Foreskin keratinocyte (primary cell): ENCODE measurements at places on chromosomes 12 and 14.

DNA sequence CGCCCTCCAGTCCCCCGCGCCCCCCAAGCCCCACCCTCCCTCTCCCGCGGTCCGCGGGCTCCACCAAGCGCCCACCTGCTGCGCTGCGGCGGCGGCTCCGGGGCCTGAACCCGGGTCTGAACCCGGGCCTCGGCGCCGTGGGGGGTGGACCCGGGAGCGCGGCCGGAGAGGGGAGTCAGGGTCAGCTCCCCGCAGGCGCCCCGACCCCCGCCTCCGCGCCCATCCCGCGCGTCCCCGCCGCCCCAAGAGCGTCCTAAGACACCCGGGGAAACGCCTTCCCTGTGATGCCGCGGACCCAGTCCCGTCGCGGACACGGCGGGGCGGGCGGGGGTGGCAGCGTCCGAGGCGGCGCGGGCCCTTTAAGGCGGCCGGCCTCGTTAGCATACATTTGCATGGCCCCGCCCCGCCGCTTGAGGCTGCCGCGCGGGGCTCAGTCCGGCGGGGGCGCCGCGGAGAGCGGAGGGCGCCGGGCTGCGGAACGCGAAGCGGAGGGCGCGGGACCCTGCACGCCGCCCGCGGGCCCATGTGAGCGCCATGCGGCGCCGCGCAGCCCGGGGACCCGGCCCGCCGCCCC, at the start of gene MMP17:
MMP17 (plus strand) TSS at position 433 of the 574 bp plus-strand sequence; CDS start at position 535, 102 bp downstream.
- DNase-seq: no peak

- DNase-seq: no peak
Observed at GRCh38 chr12:113440336-113440735, 18.2 kb downstream of the SDSL start.

DNA sequence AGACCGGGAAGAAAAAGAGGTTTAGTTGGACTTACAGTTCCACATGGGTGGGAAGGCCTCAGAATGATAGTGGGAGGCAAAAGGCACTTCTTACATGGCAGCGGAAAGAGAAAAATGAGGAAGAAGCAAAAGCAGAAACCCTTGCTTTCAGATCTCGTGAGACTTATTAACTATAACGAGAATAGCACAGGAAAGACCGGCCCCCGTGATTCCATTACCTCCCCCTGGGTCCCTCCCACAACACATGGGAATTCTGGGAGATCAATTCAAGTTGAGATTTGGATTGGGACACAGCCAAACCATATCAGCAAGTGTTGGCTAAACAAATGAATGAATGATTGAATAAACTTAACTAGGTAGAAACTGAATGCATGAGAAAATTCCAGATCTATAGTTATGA, 85.3 kb upstream of the PARP11 start:
- DNase-seq: no peak

GRCh38 chr14:36520601-36521525, 831 bp upstream of the NKX2-1 start:
- no peak for DNase-seq

DNA sequence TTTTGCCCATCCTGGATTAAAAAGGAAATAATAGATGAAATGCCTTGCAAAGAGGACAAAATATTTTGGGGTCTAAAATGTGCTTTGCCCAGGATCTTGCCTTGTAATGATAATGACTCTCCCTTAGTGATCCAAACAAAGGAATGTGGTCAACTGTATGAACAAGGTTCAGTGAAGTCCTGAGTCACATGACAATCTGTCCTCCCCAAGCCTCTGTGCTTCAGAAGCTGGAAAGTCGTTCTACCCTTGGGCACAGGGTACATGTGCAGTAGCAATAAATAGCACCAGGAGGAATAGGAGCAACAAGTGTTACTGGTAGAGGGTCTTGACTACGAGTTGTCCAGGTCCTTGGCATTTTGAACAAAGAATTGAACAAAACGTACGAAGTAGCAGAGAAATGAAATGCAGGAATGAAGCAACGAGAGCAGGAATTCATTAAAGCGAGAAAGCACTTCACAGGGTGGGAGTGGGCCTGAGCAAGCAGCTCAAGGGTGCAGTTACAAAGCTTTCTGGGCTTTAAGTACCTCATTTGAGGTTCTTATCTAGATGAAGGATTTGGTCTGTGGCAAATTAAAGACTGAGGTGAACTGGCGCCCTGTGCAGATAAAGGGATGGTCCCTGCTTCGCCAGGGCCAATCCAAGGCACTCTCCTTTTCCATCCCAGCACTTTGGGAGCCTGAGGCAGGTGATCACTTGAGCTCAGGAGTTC, 65.8 kb downstream of the RESF1 start:
- DNase-seq: no peak

- DNase-seq: no peak
Observed at GRCh38 chr12:26823390-26823789, 9.6 kb downstream of the ITPR2 start.

GRCh38 chr14:101716956-101717662, 44.4 kb upstream of the PPP2R5C start:
- no peak for DNase-seq

DNA sequence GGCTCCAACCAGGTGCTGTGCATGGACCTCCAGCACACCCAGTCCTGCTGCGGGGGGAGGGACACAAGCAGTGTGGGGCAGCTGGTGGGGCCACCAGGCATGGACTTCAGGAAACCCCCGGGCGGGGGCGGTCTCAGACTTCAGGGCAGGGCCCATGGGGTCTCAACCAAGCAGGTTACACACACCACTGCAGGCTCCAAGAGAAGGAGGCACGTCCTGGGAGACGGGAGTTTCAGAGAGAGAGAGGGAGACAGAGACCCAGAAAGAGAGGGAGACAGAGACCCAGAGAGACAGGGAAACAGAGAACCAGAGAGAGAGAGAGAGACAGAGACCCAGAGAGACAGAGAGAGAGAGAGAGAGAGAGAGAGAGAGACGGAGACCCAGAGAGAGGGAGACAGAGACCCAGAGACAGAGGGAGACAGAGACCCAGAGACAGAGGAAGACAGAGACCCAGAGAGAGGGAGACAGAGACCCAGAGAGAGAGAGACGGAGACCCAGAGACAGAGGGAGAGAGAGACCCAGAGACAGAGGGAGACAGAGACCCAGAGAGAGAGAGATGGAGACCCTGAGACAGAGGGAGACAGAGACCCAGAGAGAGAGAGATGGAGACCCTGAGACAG, 128.9 kb downstream of the NCOR2 start:
- no peak for DNase-seq

DNA sequence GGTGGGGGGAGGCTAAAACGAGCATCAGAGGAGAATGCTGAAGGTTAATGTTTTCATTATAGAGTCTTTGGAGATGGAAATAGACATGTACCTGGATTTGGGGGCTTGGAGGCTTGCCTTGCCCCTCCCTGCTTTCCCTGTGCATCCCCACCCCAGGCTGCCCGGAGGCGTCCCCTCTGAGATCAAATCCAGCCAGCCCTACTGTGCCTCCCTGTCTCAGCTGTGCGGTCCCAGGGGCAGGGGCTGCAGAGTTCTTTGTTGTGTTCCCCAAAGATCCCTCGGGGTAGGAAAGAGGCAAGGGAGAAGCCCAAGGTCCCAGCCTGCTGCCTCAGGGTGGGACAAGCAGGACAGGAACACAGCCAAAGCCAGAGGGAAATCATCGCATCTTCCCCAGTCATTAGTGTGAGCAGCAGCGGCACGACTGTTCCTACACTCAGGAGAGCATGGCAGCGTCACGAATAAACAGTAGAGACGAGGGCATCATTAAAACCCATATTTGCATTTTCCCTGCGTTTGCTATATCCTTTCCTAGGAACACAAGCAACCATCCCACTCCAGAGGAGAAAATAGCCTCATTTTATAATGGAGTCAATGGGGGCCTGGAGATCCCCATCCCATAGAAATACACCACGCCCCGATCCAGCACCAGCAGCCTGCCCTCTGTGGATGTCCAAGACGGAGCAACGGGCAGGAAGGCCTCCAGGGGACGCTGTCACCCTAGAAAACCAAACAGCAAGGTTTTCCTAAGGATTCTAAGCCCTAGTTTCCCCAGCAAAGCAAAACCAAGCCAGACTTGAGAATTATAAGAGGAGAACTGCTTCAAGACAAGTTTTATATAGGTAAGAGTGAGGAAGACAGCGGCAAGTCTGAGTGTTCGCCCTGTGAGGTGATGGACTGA, 32.4 kb downstream of the ANO2 start:
- no peak for DNase-seq
